Endothelial cell of coronary artery (primary cell): ENCODE measurements at places on chromosomes 5 and 9. TPM values are rescaled to one million over a fixed set of nuclear protein-coding genes. Genes with fewer than 3 reads are reported as not detected.

The LRRC19 gene
- total RNA-seq, result not detected in 2 replicates

The SPATA31A3 gene
- total RNA-seq, result not detected in 2 replicates

The TRIM36 gene
- total RNA-seq, result 0.36 and 0.66 TPM in 2 replicates

The NAIP gene
- 1.4 and 2.4 TPM in 2 replicates for total RNA-seq

The WWC1 gene
- under 0.01 and 0.36 TPM in 2 replicates for total RNA-seq

The LCN15 gene
- not detected in 2 replicates for total RNA-seq

The RC3H2 gene
- 44.9 and 54.8 TPM in 2 replicates for total RNA-seq

The CDC20B gene
- not detected in 2 replicates for total RNA-seq

The ASPN gene
- 1.8 TPM in 1 of 2 replicates, not detected in the other for total RNA-seq
